ENCODE measurements at places on chromosomes 1 and 21.
A peak's percentile ranks its signal among the peaks of the same experiment; 100 is the strongest.

DNA sequence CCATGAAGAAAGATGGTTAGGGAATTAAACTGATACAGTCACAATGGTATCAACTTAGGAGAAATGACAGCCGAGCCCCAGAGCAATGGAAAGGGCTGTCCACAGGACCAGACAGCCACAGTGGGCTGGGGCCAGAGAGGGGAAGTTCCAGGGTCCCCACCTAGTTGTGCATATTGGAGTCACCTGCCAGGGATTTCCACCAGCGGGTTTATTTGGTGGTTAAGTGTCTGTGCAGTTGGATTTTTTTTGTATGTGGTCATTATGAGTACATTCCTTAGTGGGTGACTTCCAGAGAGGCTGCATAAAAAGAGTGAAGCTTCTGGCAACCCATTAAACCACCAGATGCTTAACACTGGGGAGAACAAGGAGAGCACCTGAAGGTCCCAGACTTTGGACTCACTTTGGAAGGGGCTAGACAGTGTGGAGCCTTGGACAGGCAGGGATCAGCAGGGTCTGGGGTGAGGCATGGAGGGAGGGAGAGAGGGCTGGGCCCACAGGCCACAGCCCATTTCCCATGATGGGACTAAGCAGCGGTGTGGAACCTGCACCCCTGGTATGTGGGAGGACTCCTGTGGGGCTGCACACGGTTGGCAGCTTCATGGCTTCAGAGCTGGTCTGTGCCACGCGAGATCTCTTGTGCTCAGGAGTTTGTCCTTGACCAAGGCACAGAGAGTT is 7.8 kb upstream of the PTTG1IP start:
- peak; percentile 48 for ATAC-seq

- no peak for ATAC-seq
These were observed 39.0 kb upstream of the CASZ1 start for GRCh38 chr1:10835421-10835820.

DNA sequence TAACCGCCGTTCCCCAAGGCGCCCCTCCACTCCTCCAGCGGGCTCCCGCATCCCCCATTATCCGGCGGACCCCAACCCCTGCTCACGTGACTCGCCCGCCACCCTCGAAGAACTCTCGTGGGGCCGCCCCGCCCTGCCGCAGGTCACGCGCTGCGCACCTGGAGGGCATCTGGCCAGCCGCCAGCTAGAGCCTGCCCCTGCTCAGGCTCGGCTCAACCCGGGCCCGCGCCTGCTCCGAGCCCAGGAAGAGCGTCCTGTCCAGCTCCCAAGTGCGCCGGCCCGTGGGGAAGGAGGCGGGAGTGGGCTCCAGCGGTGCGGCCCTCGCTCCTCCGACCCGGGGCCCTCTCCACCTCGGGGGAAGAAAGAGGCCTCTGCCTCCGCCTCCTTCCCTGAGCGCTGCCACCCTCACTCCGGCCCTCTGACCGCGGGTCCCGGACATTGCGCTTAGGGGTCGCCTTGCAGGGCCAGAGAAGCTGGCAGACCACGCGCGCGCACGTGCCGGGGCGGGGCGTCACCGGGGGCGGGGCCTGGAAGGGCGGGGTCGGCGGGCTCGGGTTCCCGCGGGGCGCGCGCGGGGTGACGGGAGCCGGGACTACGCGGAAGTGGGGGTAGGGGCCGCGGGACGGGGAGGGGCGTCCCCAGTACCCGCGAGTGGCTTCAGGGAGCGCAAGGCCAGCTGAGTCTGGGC is 28.4 kb downstream of the HMGN2 start:
- ATAC-seq = peak; percentile 83

GRCh38 chr1:152188673-152189591 is 29.9 kb upstream of the RPTN start:
- ATAC-seq = peak; percentile 58

- ATAC-seq = no peak
These were observed 128.8 kb downstream of the PDE4B start for GRCh38 chr1:65921446-65921845.

GRCh38 chr1:163467289-163467688 is 145.5 kb downstream of the NUF2 start:
- ATAC-seq = no peak

- ATAC-seq = no peak
These were observed 27.6 kb downstream of the PODN start for GRCh38 chr1:53089478-53090226.

GRCh38 chr1:205357567-205357966 is 845 bp upstream of the KLHDC8A start:
- ATAC-seq = no peak

GRCh38 chr21:42038826-42039425 is 28.8 kb upstream of the ZBTB21 start:
- ATAC-seq = peak; percentile 16

- no peak for ATAC-seq
These were observed 260.0 kb upstream of the BEND5 start for GRCh38 chr1:49036700-49037099.

DNA sequence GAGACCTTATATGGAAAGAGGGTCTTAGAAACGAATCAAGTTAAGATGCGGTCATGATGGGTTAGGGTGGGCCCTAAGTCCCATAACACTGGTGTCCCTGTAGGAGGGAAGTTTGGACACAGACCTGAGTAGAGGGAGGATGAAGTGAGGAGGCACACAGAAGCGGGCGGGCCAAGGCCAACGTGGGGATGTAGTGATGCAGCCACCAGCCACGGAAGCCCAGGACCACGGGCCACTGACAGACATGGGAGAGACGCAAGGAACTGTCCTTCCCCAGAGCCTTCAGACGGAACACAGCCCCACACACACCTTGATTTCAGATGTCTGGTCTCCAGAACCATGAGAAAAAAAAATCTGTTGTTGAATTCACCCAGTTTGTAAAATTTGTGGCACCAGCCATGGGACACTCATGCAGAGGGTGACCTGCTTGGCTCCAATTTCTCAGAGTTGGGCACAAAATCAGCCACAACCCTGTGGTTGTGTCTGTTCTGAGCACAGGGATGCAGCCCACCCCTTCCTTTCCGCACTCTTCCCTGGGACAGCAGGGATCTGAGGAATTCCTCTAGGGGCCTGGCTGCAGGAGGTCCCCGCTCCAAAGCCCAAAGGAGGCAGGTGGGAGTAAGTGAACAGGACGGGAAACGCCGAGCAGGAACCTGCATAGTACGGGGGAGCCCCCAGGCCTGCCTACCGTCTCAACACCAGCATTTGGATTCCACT is 61.1 kb downstream of the RIPK4 start:
- ATAC-seq = no peak

- no peak for ATAC-seq
These were observed 458.2 kb upstream of the DAB1 start for GRCh38 chr1:57882072-57882471.

- no peak for ATAC-seq
These were observed 4.8 kb downstream of the CNTN2 start for GRCh38 chr1:205047764-205048231.

GRCh38 chr1:202148391-202148790 is 3.9 kb upstream of the ARL8A start:
- no peak for ATAC-seq

DNA sequence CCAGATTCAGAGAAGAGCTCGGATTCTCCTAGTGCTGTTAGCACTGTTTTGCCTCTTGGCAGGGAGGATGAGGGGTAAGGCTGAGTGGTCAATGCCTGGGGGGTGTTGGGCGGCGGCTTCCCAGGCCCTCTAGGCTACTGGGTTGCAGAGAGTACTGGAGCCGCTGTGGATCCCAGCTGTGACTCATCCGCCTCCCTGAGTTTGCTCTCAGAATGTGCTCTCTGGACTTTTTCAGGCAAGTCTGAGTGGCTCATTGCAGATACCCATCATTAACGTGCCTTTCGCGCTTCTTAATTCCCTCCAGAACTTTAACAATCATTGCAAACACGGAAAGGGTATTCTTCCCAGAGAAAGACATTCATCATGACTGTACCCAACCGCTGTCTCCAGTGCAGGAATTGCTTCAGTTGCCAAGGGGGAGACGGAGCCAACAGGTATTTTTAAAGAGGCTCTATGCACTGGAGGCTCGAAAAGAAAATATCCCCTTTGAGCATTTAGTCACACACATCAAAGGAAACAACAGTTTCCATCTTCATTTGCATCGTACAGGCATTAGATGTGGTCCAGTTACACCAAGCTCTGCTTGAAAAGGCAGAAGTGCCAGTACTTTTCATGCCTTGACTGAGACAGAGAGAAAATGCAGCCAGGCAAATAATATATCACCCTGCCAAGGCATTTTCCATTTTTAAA is 14.4 kb upstream of the CAMTA1 start:
- ATAC-seq = peak; percentile 80

DNA sequence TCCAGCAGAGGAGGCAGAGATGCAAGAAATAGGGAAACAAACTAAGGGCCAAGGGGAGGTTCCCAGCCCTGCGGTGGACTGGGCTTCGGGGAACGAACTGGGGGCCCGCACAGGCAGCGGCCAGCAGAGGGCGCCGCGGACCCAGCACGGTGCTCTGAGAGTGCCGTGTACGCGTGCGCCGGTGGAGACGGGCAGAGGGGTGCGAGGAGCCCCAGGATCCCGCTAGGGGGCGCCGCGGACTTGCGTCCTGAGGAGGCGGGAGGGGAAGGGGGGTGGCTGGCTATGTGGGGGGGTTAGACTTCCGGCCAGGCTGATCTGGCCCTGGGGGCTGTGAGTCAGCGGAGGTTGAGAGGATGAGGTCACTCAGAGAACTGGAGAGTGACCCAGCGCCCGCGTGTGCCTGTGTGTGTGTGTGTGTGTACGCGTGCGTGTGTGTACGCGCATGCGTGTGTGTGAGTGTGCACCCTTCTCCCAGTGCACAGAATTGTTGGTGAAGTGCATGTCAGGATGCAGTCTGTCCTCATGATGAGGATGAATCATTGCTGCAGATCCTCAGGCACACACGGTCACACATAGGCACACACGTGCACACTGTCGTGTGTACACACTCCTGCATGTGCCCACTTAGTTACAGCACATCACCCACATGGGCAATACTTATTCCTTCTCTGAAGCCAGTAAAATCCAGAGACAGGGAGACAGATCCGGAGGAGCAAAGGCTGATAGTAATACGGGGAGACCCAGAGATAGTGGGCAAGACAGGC is 17.0 kb downstream of the NES start:
- ATAC-seq = peak; percentile 71

DNA sequence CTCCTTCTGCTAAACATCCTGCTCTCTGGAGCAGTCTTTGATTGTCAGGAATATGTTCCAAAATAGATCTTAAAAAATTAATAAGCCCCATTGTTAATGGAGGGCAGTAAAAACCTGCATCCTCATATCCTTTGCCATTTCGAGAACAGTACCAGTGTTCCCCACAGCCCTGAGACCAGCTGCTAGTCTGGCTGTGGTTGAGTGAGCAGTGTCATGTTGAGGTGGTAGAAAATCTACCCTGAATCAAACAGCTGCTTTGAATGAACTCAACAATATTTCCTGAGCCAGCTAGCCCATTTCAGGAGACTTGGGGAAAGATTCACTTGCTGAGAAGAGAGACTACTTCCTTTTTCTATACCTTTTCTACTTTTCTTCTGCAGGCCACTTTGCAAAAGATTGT is 24.4 kb downstream of the FABP3 start:
- no peak for ATAC-seq

DNA sequence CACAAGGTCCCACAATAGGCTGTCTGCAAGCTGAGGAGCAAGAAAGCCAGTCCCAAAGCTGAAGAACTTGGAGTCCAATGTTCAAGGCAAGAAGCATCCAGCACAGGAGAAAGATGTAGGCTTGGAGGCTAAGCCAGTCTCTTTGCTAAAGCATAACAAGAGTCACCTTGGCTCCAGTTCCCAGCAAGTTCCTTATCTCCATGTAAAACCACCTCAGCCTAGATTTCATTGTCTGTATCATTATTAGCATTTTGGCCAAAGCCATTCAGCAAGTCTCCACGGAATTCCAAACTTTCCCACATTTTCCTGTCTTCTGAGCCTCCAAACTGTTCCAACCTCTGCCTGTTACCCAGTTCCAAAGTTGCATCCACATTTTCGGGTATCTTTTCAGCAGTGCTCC is 36.9 kb downstream of the PIGM start:
- ATAC-seq = no peak

GRCh38 chr1:23026568-23026967 is 7.3 kb downstream of the KDM1A start:
- ATAC-seq = no peak

DNA sequence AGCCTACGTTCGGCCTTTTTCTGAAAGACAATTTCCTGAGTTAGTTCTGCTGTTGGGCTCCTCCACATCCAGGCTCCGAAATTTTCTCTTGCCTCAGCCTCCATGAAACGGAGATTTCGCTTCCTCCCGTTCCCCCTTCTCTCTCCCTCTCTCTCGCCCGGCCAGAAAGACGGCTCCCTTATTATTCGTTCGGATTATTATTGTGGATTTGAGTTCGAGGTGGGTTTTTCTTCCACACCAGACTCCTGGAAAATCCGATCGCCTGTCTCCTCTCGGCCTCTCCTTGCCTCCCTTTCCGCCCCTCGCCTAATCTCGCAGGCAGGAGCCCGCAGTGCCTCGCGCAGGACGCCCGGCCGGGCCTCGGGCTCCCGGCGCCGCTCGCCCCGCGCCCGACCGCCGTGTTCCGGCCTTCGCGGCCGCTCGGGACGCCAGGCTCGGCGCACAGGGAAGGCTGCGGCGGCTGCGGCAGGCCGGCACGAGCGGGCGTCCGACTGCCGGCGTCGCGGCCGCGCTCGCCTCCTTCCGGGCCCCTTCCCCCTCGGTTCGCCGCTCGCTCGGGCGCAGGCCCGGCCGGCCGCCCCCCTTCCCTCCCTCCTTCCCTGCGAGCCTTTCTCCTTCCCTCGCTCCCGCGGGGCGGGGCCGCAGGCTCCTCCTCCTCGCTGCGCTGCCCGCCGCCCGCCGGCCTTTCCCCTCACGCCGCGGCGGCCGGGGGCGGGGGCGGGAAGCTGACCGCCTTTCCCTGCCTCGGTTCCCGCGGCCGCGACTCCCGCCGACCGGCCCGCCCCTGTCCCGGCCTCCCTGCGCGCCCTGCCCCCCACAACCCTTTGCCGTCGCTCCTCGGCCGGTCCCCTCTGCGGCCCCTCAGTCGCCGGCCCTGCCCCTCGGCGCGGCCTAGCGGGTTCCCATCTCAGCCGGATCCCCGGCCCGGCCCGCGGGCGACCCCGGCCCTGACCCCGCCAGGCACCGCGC is at the start of gene ARHGEF11:
ARHGEF11 (minus strand) TSS at position 493 of the 969 bp plus-strand sequence. CDS start 1,412 bp downstream, outside the sequence.
- ATAC-seq = peak; percentile 90

DNA sequence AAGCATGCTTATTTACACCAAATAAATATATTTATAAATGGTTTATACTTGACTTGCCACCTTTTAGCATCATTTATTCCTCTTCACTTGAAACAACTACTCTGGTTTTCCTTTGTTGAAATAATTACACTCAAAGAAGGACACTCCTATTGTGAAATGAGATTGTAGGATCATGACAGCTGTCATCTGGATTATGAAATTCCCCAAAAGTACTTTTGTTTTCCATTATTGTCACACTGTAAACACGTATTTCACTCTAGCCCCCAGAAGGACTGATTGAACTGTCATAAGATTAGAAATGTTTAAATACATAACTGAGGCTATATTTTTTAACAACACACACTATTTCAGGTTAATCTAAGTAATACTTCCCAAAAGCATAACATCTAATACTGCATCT is 593.8 kb downstream of the LRRIQ3 start:
- ATAC-seq = no peak

All from motor neuron (in vitro differentiated cells).